ENCODE measurements at places on chromosomes 13 and 19. TPM values are rescaled to one million over a fixed set of nuclear protein-coding genes. Genes with fewer than 3 reads are reported as not detected.

GPC5 gene
- total RNA-seq = not detected

SIGLEC8 gene
- total RNA-seq = 9.0 TPM

HIPK4 gene
- not detected for total RNA-seq

SPRYD7 gene
- 8.0 TPM for total RNA-seq

ANGPTL8 gene
- 0.69 TPM for total RNA-seq

IRS2 gene
- total RNA-seq = 43.4 TPM

CCDC169 gene
- total RNA-seq = 3.7 TPM
